ENCODE measurements at places on chromosomes 2 and 18.

DNA sequence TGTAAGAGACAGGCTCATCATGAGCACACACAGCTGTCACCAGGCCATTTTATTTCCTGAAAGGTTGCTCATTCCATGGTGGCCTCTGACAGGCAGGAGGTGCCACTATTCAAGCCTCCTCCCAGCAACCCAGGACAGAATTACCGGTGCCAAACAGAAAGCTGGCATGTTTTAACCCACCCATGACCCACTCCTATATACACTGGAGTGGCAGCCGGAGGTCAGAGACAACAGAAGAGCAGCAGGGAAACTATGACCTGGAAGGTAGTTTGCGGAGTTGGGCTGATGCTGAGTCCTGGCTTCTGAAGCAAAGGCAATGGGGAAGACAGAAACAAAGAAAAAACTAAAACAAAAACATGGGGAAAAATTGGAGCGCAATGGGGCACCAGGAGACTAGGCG, 2.3 kb downstream of the RFTN2 start:
- DNase-seq, result no peak

DNA sequence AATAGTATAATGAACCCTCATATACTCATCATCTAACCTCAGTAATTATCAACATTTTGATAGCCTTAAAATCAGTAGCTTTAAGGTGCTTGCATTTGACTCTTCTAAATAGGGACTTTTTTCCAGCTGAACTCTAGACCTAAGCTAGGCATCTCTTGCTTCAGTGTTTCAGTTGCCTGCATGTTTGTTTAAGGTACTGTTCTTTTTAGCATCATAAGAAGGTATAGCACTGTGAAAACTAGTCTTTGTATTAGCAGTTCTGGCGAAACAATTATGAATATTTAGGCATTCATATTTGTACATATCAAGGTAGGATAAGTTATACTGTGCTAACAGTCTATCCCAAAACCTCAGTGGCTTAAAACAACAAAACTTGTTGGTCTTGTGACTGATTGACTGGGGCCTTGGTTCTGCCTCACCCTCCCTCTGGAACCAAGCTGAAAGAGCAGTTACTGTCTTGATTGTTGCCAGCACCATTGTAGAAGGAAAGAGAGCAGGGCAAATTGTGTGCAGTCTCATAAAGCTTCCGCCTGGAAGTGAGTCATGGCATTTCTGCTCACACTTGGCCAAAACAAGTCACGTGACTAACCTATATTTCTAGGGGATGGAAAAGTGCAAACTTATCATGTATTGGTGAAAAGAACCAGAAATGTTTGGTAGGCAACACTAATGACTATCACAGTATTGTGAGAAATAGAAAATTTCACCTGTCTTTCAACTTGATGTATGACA, 24.3 kb downstream of the GALNT1 start:
- DNase-seq, result no peak

DNA sequence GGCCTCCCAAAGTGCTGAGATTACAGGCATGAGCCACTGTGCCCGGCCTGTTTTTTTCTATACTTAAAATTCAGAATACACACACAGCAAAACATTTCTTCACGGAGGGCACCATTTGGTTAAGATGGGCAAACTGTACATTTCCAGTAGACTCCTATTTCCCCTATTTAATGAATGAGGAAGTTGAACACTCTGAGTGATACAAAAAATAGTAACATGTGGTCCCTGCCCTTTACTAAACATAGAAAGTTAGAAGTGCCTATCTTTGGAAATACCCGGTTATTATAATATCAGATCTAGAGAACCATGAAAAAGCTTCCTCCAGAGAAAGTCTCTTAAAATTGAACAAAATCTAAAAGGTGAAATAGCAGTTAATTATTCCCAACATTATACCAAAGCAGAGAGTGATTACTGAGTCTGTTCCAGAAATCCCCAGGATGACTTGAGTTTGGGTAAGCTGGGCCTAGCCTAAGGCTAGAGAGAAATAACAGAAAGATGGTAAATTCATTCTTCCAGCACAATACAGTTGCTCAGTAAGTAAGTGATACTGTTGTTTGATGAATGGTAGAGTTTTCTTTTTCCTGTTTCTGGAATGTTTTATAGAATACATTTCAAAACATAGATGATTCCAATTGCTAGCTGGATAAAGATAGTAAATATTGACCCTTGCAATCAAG, 23.3 kb upstream of the RMC1 start:
- no peak for DNase-seq

DNA sequence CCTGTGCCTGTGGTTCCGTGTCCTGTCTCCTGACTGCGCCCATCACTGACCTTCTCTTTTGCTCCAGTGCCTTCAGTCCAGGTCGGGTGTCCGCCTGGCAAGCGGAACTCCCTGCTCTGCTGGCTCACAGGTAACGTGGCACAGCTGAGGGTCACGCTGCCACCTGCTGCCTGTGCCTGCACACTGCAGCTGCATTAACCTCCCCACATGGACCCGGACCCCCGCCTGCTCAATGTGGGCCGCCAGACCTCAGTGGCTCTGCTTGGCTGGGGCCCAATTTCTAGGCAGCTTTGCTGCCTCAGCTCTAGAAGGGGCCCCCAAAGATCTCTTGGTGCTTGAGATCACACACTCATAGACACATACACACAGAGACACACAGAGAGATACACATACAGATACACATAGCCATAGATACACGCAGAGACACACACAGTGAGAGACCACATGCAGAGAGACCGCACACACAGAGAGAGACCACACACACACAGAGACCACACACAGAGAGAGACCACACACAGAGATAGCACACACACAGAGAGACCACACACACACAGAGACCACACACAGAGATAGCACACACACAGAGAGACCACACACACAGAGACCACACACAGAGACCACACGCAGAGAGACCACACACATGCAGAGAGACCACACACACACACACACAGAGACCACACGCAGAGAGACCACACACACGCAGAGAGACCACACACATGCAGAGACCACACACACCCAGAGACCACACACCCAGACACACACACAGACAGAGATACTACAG, 14.9 kb upstream of the CNNM3 start:
- peak; percentile 59 for DNase-seq

- DNase-seq, result no peak
Measured at GRCh38 chr2:88656690-88657089, 29.4 kb upstream of the EIF2AK3 start.

DNA sequence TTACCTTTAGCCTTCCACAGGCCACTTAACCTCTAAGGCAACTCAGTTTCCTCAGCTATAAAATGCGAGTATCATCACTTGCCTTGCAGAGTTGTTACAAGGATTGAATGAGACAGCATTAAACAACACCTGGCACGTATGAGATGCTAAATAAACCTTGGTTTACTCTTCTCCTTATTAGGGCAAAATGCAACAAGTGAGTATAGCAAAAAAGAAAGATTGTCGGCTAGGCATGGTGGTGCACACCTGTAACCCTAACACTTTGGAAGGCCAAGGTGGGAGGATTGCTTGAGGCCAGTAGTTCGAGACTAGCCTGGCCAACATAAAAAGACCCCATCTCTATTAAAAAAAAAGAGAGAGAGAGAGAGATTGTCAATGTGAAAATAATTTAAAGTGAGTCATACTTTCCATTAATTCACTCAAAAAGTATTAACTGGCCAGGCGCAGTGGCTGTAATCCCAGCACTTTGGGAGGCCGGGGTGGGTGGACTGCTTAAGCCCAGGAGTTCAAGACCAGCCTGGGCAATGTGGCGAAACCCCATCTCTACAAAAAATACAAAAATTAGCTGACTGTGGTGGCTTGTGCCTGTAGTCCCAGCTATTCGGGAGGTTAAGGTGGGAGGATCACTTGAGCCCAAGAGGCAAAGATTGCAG, 8.0 kb downstream of the ATAD2B start:
- DNase-seq, result no peak

GRCh38 chr2:118295592-118296390, 207.5 kb downstream of the INSIG2 start:
- DNase-seq, result no peak

- DNase-seq, result no peak
Measured at GRCh38 chr2:128390991-128391630, 72.4 kb upstream of the HS6ST1 start.

- DNase-seq, result no peak
Measured at GRCh38 chr2:58928973-58929372, 687.8 kb upstream of the FANCL start.

DNA sequence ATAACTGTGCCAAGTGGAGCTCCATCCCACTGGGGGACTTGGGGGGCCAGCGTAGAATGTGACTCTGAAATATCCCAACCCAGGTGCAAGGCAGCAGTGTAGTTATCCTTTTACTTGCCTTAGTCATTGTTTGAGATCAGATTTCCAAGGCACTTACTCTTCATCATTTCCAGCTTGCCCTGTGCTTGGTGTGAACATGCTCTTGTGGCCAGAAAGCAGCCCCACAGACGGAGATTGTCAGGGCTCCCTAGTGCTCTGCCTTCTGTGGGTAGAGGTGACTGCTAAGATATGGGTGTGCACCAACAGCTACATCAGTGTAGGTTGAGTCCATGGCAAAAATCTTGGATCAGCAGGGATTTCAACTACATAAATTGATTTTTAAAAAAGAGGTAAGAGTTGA, 2010.0 kb upstream of the PIK3C3 start:
- no peak for DNase-seq

DNA sequence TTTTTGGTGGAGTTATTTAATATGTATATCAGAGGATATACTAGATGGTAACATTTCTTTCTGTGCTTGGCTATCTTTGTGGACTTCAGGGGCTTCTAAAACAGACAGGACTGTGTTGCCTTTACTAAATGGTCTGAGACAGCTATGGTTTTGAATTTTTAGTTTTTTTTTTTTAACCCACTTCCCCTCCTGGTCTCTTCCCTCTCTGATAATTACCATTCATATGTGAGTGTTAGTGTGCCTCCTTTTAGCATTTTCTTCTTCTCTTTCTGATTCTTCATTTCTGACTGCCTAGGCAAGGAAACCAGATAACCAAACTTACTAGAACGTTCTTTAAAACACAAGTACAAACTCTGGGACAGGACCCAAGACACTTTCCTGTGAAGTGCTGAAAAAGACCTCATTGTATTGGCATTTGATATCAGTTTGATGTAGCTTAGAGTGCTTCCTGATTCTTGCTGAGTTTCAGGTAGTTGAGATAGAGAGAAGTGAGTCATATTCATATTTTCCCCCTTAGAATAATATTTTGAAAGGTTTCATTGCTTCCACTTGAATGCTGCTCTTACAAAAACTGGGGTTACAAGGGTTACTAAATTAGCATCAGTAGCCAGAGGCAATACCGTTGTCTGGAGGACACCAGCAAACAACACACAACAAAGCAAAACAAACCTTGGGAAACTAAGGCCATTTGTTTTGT, 52.7 kb downstream of the SMAD4 start:
- DNase-seq, result no peak

GRCh38 chr2:112459372-112459771, 22.6 kb upstream of the TTL start:
- no peak for DNase-seq

DNA sequence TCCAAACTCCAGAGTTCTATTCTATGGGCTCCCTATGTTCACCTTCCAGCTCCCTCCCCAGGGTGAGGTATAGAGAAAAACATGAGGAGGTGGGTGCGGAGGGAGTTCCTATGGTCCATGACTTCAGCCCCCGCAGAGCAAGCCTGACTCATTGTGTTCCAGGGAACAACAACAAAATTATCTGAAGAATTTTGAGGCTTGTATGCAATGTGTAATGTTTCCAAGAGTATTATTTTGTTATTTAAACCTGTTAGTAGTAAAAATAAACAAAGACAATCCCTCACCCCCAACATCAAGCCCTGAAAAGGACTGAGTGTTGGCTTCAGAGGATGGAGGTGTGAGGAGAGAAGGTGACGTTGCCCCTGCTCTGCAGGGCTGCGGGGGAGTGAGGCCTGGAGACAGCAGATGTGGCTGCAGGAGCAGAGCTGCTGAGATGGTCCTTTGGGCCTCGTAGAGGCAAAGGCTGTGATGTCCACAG, 29.0 kb downstream of the LAMA3 start:
- DNase-seq, result no peak

DNA sequence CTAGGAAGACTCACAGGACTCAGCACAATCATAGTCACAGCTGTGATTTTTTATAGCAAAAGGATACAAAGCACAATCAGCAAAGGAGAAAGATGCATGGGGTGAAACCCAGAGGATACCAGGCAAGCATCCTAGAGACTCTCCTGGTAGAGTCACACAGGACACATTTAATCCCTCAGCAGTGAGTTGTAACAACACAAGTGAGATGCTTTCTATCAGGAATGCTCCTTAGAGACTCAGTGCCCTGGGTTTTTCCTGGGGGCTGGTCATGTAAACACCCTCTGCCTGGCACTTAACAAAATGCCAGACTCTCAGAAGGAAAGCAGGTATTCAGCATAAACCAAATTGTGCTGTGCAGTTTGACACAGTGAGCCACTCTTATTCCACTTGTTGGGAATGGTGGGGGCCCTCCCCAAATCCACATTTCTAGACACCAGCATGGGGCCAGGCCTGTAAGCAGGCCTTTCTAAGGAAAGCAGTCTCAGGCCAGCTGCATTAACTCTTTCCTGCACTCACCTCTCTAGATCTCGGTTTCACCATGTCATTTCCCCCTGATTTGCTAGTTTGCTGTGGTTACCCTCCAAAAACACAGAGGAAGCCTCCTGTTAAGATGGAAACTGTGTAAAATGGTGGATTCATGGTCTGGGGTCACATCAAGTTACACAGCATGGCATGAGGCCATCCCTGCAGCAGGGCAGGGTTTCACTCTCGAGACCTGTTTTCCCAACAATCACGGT, 16.9 kb upstream of the RNU4ATAC start:
- DNase-seq, result no peak

DNA sequence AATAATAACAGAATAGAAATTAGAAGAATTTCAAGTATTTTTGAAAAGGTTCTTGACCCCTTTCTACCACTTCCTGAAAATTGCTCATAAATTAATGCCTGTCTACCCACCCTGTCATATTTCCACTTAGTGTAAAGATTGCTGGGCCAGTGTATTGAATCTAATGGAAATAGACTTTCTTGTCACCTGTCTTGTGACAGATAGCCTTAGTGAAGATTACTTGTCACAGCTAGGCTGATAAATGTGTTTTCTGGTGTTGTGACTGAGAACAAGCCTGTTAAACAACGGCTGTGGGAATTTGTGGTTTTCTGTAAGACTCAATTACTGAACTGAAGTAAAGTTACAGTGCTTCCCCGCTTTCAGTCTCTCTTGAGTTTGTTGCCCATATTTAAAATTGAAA, 37.0 kb downstream of the PIK3C3 start:
- no peak for DNase-seq

GRCh38 chr2:226905718-226906117, 69.9 kb downstream of the RHBDD1 start:
- DNase-seq, result no peak

GRCh38 chr2:231450548-231450989, 13.7 kb downstream of the NCL start:
- no peak for DNase-seq

DNA sequence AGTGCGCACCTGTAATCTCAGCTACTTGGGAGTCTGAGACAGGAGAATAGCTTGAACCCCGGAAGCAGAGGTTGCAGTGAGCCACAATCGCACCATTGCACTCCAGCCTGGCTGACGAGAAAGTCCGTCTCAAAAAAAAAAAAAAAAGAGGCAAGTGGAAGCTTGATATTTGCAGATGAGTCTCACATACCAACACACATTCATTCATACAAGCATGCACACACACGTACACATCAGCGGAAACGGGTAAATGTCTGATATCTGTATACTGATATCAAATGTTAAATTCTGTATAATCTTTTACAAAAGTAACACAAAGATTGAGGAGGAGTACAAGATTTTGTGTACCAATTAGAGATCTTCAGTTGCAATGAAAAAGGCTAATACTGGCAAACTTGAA, 47.8 kb upstream of the SPOPL start:
- no peak for DNase-seq
